ENCODE measurements at places on chromosomes 7 and 10. TPM values are rescaled to one million over a fixed set of nuclear protein-coding genes. Genes with fewer than 3 reads are reported as not detected.

ANKRD30A gene
- polyA plus RNA-seq, result not detected

UNCX gene
- not detected for polyA plus RNA-seq

AUTS2 gene
- 4.7 TPM for polyA plus RNA-seq

GHRHR gene
- not detected for polyA plus RNA-seq

CREM gene
- 17.4 TPM for polyA plus RNA-seq

DNA sequence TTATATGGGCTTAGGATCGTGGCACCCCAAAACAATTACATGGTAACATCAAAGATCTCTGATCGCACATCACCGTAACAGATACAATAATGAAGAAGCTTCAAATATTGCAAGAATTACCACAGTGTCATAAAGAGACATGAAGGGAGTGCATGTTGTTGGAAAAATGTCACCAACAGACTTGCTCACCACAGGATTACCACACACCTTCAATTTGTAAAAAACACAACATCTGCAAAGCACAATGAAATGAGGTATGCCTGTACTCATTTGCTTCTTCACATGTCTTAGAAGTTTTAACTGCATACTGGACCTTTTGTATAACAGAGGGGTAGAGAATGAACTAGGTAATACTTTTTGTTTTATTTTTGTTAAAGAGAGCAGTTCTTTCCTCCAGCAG lies 96.6 kb downstream of the TPST1 start:
- DNase-seq, result no peak

GRCh38 chr10:70588255-70588654 lies 14.3 kb downstream of the PRF1 start:
- DNase-seq, result no peak

DNA sequence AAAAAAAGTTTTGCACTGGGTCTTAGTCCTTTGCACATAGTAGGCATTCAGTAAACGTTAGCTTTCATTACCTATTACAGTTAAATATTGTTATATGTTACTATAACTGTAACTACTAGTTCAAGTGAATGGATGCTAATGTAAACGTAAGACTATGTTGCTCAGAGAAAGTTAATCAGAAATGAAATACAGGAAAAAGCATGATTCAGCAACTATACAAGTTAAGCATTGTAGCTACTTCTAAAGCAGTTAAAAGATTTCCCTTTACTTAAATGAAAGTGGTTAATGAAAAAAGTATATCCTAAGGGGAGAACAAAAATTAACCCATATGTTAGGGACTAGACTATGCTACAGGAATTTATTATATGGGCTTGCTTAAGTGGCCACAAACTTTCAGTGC lies 121.2 kb downstream of the SKAP2 start:
- DNase-seq, result no peak

DNA sequence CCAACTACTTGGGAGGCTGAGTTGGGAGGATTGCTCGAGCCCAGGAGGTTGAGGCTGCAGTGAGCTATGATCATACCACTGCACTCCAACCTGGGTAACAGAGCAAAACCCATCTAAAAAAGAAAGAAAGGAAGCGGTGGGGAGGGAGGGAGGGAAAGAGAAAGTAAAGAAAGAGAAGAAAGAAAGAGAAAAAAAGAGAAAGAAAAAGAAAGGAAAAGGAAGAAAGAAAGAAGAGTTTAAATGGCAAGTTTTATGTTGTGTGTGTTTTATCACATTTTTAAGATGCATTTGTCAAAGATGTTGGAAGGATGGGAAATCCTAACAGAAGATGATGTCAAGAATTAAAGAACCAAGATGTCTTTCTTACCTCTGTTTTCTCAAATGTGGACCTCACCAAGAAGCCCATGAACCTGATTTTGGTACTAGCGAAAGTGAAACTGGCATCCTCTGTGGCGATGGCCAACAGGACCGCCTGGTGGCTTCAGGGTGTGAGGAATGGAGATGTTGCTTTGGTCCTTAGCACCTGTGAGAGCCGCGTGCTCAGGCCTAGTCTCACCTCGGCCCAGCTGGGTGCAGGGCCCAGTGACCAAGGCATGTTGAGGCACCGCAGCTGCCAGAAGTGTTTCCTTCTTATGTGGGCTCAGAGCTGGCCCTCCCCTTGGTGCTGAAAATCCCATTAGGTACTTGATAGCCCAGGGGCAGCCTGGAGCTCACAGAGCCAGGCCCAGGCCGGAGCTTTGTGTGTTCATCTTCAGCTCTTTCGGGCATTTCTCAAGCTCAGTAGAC lies 9.8 kb downstream of the UCMA start:
- no peak for DNase-seq
